ENCODE measurements at places on chromosomes 16 and 17.

DNA sequence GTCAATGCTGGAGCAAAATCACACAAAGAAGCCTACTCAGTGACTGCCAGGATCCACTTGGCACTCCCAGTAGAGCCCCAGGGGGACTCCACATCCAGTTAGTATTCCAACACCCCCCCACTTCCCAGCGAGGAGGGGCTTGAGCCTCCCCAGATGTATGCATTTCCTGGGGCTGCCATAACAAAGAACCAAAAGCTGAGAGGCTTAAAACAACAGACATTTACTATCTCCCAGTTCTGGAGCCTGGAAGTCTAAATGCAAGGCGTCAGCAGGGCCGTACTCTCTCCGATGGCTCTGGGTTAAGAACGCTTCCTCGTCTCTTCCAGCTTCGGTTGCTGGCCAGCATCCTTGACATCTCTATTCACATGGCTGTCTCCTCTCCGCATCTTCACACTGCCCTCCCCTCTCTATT is 23.0 kb upstream of the GNA13 start:
- no peak for DNase-seq

- no peak for DNase-seq
These were observed 2.9 kb downstream of the SMPD3 start for GRCh38 chr16:68445458-68445857.

DNA sequence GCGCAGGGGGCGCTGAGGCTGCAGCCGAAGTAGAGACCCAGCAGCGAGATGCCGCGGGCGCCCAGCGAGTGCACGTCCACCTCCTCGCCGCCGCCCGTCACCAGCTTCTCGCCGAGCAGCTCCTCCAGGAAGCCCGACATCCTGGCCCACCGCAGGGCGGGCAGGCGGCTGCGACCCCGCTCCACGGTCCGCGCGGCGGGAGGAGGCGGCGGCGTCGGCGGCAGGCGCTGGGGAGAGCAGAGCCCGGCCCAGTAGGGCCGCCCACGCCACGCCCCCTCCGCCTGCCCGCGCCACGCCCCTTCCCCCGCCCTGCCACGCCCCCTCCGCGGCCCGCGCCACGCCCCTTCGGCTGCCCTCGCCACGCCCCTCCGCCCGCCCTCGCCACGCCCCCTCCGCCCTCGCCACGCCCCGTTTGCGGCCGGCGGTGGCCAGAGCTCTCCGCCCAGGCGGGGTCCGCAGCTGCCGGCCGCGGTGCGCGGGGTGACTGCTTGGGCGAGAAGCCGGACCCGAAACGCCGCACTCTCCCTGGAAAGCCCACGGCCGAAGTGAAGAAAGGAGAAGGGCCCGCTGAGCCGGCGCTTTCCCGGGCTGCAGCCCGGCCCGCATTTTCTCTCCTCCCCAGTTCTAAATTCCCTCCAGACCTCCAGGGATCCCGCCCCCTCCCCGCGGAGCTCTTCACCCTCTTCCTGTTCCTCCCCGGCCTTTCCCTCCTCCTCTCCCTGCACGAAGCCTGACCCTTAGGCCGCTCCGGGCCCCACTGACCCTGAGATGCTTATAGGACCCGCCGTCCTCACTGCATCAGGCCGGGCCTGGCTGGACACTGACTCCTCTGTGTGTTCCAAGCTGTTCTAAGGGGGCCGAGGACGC is at the start of gene NXN:
TSS of gene NXN (minus strand) at position 238 of the 867 bp plus-strand sequence.
- peak; percentile 83 for DNase-seq

DNA sequence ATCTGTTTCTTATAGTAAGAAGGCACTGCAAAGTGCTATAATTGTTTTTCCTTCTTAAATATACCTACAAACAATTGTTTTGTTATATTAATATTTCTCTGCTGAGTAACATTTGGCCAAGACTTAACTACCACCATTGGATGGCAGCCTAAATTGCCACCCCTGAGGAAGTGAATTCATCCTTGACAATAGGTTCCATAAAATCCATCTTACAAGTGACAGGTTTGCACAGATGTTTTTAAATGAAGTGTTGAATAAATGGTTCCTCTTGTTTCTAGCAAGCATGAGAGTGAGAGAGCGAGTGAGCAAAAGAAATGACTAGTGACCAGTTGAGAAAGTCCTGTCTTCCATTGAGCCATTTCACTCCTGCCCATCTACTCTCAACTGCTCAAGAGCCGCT is 8.3 kb upstream of the MPHOSPH6 start:
- no peak for DNase-seq

- no peak for DNase-seq
These were observed 101.2 kb downstream of the TTC19 start for GRCh38 chr17:16100737-16101400.

- DNase-seq: no peak
These were observed 119.7 kb upstream of the MYOCD start for GRCh38 chr17:12545877-12546513.

DNA sequence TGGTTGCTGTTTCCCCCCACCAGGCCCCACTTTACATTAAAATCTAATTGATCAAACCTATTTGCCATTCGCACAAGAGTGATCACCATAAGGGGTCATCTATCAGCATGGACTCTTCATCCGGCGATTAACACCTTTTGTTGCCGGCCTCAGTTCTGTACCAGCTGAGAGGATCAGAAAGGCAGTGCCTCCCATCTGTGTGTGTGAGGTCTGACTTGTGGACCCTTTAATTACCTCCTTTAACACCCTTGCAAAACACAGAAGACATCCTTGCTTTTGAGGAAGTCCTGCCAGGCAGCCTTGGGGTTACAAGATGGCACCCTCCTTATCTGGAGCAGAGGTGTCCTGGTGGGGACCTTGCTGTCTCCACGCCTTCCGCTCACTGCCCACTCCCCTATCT is 77.2 kb upstream of the IRX3 start:
- no peak for DNase-seq

GRCh38 chr16:83807327-83807709 is 460 bp upstream of the HSBP1 start:
- DNase-seq: no peak

GRCh38 chr16:27779641-27780164 is 229.8 kb downstream of the KATNIP start:
- DNase-seq: no peak

DNA sequence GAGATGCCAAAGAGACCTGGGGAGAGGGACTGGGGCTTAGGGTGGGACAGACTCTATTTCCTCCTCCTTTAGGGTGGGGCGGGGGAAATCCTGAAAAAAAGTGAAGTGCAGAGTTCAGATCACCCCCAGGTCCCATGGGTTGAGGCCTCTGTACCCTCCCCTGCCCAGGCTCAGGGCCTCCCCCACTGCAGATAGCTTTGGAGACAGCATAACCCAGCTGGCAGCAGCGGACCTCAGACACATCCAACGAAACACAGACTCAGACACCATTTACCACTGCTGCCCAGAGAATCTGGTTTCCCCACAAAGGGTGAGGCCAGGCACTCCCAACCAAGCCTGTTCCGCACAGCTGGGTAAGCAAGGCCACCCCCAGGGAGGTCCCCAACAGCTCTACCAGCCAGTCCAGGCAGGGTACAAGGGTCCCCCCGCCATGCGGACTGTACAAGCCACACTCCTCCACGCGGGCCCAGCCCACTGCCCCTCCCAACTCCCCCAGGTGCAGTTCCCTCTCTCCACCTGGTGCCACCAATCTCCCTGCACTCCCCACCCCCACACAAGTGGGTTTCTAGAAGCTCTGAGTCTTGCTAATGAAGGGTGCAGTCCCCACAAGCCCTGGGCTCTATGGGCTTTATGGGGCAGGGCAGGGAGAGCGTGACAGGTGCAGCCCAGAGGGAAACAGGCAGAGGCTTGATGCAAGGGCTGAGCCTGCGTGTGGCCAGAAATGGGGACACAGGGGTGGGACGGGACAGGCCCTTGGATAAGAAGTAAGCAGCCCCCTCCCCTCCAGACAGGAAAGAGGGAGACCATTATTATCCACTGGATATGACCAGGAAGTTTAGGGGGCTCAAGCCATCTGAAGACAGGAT is 8.9 kb downstream of the RHBDF2 start:
- no peak for DNase-seq

DNA sequence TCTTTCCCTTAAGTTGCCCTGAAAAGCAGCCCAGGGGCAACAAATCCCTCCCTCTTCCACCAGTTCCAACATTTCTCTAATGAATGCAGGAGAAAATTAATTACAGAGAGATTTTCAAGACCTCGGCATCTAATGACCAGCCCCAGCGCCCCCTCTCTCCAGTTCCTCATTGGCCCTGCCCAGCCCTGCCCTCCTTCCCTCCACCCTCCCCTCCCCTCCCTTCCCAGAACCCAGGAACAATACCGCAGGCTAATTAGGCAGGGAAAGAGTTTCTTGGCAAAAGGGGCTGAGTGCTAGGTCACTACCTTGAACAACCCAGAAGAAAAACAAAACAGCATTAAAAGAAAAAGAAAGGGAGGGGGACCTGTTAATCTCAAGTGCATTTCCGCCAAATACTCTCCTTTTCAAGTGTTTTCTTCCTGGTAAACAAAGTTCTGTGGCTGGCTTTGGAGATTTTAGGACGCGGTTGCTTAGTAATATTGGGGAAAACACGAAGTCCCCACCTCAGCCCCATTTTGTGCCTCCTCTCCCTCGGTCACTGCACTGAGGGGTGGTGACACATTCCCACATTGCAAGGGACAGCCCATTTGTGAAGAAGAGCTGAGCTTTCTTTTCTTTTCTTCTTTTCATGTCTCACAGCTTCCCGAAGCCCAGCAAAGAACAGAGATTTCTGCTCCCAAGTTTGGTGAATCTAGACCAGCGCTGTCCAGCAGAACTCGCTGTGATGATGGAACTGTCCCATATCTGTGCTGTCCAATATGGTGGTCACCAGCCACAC is 215.4 kb downstream of the SOX9 start:
- no peak for DNase-seq

- DNase-seq: no peak
These were observed 17.5 kb downstream of the KIAA0513 start for GRCh38 chr16:85045077-85045476.

DNA sequence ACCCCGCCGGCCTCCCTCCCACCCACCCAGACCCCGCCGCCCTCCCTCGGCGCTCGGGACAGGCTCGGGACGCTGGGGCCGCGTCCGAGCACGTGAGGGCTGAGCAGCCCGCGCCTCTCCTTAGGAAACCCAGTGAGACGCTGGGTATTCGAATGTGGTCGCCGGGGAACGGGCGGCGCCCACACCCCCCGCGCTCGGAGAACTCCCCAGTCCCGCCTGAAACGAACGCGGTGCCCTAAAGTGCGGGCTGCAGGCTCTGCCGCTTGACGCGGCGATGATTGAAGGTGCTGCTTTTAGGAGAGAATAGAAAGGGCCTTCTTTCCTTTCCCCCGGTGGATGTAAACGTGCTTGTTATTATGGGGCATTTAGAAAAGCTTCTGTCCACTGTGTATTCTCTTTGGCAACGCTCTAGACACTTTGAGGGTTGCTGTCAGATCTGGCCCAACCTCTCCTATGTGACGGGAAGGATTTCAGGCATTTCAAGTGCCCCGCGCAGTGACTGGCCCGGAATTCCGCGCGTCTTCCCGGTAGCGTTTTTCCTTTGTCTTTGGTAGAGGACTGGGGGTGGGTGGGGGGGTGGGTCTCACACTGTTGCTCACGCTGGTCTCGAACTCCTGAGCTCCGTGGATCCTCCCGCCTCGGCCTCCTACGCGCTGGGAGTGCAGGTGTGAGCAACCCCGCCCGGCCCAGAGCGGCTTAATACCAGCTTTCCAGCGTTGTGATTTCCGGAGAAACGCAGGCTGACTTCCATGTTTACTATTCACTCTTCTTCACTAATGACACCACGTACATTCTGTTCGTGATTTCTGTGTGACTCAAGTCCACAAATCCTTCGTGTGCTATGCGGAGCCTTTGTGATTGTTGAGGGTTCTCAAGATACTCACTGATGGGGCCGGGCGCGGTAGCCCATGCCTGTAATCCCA is 21.8 kb upstream of the FOXK2 start:
- no peak for DNase-seq

DNA sequence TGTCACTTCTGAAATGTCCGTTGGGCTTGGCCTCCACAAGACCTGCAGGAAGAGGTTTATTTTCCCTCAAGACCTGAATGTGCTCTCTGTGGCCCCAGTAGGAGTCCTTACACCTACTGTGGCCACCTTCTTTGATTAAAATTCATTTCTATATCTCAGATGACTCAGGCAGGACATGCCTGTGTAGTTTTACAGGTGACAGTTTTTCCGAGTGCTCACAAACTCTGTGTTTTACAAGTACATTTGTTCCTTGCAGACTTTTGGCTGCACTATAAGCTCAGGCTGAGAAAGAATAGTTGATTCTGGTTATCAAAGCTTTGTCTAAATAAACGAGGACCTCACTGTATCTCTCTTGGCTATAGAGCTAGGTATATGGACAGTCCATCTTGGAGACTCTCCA is 257.1 kb downstream of the MAP2K4 start:
- DNase-seq: no peak

DNA sequence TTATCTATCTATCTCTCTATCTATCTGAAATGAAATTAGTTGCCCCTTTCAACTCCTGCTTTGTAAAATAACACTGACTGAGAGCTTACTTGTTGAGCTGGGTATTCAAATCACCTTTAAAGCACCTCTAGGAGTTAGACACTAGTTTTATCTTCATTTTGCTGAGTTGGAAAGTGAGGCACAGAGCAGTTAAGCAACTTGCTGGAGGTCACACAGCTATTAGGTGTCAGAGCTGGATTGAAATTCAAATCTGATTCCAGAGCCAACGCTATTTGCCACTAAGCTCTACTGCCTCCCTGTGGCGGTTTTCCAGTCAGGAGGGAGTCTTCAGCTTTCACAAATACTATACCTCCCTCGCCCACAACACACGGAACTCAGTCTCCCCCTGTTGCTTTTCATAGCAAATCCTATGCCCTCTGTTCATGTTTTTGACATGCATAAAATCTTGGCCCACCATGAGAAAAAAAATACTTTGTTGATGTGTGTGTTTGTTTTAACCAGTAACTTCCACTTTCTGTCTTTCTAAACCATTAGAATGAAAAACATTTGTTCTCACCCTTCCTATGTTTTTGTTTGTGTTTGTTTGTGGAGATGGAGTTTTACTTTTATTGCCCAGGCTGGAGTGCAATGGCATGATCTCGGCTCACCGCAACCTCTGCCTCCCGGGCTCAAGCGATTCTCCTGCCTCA is 74.8 kb upstream of the SMURF2 start:
- no peak for DNase-seq

- DNase-seq: no peak
These were observed 58.2 kb upstream of the HAPSTR1 start for GRCh38 chr16:9033125-9033830.
